H4 (cell line): ENCODE measurements at places on chromosomes 3 and 15. TPM values are rescaled to one million over a fixed set of nuclear protein-coding genes. Genes with fewer than 3 reads are reported as not detected.

The SOX14 gene
- total RNA-seq: not detected in 2 replicates

The CHRM5 gene
- not detected in 2 replicates for total RNA-seq

The C15orf39 gene
- total RNA-seq: 9.2 and 10.8 TPM in 2 replicates

DNA sequence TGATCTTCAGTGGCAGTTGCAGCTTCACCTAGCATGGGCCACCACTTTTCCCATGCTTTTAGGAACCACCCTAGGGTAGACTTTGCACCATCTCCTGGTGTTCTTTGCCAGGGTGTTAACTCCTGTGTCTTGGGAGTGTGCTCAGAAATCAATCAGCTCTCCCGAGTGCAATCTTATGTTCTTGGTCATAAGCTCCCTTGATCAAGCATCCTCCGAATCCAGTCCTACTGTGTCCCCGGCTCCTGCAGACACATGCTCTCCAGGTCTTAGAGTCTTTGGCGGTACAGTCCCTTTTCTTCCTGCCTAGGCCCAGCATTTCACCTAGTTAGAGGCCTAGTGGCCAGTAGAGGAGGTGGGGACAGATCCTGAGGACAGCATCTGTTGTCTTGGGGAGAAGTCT is 74.7 kb upstream of the SYN2 start:
- no peak for DNase-seq

DNA sequence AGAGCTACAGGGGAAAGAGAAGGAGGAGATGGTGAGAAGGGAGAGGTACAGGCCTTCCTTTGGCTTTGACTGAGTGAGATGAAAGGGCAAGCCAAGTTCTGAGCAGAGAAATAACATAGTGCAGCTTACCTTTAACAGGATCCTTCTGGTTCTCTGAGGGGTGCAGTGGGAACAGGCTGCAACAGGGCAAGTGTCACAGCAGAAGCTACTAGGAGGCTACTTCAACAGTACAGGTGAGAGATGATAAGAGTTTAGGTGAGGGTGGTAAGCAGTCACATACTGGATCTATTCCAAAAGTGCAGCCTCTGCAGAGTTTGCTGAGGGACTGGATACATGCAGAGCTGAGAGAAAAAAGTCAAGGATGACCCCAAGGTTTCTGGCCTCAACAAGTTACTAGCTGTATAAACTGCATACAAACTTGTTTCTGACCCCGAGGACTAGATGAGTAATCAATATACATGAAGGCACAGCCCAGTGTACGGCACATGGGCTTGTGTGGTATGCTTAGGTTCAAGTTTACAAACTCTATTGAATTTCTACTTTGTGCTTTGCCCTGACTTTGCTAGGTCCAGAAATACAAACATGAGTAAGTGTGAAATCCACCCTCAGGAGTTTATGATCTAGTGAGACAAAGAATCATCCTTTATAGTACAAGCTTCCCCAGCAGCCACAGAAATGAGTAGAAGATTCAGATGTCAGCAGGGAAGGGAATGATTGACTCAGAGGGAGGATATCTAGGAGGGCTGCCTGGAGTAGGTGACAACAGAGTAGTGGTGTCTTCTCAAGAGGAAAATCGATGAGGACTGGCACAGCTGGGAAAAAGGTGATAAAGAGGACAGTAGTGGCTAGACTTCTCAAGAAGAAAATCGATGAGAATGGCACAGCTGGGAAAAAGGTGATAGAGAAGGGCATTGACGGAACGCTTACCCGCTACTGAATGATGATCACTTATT is 78.2 kb upstream of the TJP1 start:
- no peak for DNase-seq

DNA sequence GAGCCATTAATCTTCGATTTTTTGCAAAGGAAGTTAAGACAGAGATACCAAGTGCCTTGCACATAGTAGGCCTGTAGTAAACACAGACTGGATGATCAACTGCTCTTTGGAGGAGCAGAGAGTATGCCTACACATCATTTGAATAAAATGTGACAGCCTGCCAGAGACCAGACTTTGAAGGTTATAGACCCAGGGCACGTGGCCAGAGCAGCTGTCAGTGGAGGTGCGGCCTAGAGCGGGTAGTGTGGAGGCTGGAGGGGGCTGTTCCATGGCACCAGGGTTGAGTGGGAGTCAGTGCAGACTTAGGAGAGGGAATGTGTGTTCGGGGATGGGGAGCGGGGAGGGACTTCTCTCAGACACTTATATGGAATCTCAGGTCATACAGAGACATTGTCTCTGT is 80.8 kb downstream of the SMAD3 start:
- peak; percentile 78 for DNase-seq
